Stimulated activated CD4-positive, alpha-beta T cell treated with anti-CD3 and anti-CD28 coated beads, TNF-alpha, amount 100 ng/mL, for 24 hours (primary cell): ENCODE measurements at places on chromosomes 13 and 19.

DNA sequence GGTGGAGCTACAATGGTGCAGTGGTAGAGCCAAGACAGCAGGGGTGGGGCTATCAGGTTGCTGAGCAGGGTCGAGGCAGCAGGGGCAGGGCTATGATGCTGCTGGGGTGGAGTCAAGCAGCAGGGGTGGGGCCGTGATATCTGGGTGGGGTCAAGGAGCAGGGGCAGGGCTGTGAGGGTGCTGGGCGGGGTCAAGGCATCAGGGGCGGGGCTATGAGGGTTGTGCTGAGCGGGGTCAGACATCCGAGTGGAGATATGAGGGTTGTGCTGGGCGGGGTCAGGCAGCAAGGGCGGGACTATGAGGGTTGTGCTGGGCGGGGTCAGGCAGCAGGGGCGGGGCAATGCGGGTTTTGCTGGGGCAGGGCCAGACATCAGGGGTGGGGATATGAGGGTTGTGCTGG is 14.7 kb downstream of the HCN2 start:
- DNase-seq, result peak; percentile 62

DNA sequence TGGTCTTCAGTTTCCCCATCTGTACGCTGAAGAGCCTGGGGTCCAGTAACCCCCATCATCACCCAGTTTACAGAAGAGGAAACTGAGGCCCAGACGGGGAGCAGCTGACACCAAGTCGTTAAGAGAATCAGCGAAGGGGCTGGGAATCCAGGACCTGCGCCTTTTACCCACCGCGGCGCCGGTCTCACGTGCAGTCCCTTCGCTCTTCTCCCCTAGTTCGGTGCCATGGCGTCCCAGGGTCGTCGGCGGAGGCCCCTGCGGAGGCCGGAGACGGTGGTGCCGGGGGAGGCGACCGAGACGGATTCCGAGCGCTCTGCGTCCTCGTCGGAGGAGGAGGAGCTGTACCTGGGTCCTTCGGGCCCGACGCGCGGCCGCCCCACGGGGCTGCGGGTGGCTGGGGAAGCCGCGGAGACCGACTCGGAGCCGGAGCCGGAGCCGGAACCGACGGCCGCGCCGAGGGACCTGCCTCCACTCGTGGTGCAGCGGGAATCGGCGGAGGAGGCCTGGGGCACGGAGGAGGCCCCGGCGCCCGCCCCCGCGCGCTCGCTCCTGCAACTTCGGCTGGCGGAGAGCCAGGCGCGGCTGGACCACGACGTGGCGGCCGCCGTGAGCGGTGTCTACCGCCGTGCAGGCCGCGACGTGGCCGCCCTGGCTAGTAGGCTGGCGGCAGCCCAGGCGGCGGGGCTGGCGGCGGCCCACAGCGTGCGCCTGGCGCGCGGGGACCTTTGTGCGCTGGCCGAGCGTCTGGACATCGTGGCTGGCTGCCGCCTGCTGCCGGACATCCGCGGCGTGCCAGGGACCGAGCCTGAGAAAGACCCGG is 698 bp downstream of the BLOC1S3 start:
- DNase-seq, result no peak

- DNase-seq, result no peak
Measured at GRCh38 chr13:27679896-27680295, 58.2 kb downstream of the POLR1D start.

DNA sequence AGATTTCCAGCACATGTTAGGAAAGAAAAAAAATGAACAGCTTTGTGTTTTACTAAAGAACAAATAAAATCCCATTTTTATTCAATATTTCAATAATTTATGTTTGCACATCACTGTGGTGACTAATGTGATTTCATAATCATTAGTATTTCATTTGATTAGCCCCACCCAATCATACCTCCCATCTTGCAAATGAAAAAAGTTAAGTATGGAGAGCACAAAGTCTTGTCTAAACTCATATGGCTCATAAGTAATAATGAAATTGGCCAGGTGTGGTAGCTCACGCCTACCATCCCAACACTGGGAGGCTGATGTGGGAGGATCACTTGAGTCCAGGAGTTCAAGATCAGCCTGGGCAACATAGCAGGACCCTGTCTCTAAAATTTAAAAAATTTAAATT is 3.8 kb downstream of the ZNF490 start:
- DNase-seq, result no peak

DNA sequence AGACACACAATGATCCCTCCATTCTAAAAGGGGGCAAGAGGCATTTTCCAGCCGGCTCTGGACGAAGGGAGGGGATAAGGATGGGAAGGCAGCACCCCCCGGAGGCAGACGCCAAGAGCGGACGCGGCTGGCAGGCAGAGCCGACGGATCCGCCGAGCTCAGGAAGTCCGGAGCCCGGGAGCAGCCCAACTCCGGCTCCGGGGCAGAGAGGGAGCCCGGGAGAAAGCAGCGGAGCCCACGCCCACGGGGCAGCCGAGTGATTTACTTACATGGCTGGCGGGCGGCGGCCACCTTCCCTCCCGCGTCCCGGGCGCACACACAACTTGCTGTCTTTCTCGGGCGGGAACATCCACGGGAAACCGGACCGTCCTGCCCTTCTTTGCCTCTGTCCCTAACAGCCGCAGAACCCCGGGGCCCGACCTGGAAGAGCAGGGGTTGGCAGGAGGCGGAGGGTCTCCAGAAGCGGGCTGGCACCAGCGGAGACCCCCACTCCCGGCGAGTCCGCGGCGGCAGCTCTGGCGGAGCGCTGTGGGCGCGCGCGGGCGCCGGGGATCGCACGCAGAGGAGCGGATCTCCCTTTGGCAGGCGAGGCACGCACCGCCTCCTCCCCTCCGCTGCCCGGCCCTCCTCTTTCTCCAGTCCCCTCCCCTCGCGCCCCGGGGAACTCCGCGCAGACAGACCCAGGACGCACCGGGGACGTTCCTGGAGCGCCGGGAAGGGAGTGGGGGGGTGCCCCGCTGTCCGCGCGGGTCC is at the start of gene LHFPL6:
Gene LHFPL6, minus strand, starts transcription at position 580 of the 753 bp plus-strand sequence.
- peak; percentile 53 for DNase-seq
